HuH-7.5 (cell line): ENCODE measurements at places on chromosomes 3 and 15.

GRCh38 chr15:53193149-53193548 is 403.0 kb upstream of the ONECUT1 start:
- DNase-seq: no peak

- DNase-seq: no peak
Measured at GRCh38 chr3:150521463-150521862, 24.8 kb downstream of the SERP1 start.

DNA sequence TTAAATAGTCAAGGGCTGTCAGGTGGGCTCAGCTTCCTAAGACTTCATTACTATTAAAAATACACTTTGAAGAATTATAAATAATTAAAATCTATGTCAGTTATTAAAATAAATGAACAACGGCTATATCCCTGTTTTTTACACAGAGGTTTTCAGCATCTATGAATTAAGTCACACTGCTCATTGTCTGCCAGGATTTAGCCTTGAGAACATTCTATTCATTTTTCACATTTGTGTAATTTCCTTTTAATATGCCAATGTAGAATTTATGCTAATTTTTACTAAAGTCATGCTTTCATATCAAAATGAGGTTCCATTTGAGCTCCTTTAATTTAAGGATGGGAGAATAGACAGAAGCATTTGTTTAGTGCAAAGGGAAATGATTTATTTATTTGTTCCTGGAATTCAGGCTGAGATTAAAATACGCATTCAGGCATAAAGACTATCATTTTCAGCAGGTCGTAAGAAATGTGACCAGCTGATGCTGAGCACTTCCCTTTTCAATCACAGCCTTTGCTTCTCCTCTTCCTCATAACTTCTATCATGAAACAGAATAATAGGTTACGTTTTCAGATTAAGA is 345.1 kb downstream of the MFSD1 start:
- DNase-seq: no peak

DNA sequence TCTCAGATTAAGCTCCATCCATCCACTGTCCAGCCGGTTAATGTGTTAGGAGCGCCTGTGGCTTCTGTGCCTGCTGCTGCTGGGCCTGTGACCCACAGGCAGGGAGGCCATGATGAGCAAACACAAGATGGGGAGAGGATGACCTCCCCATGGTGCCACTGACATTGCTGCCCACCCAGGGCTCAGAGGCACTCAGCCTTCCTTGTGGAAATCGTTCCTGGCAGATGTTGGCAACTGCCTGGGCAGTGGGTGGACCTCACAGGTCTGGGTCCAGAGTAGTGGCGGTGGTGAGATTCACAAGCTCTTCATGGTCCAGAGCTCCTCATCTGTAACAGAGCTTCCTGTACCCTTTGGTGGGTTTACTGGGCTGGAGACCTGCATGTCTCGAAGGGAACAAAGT is 38.6 kb downstream of the SCN5A start:
- no peak for DNase-seq

- DNase-seq: no peak
Measured at GRCh38 chr15:62469478-62469873, 304.4 kb upstream of the C2CD4B start.
